ENCODE measurements at places on chromosomes 7 and 10. TPM values are rescaled to one million over a fixed set of nuclear protein-coding genes. Genes with fewer than 3 reads are reported as not detected.

POMZP3 gene
- 9.8 TPM for total RNA-seq

EPHB4 gene
- total RNA-seq, result 144 TPM

TYW1 gene
- 2.1 TPM for total RNA-seq

GNG11 gene
- total RNA-seq, result 28.4 TPM

UCN3 gene
- total RNA-seq, result not detected

CTBP2 gene
- total RNA-seq, result 57.7 TPM

GRK5 gene
- total RNA-seq, result 75.5 TPM

LRRC61 gene
- 14.7 TPM for total RNA-seq

ADAM8 gene
- total RNA-seq, result 21.4 TPM

C7orf57 gene
- total RNA-seq, result not detected

ZKSCAN1 gene
- 19.9 TPM for total RNA-seq

FGFR2 gene
- total RNA-seq, result 4.4 TPM

DIP2C gene
- 14.7 TPM for total RNA-seq

PALD1 gene
- total RNA-seq, result 21.7 TPM

AOC1 gene
- total RNA-seq, result 0.75 TPM

DNA sequence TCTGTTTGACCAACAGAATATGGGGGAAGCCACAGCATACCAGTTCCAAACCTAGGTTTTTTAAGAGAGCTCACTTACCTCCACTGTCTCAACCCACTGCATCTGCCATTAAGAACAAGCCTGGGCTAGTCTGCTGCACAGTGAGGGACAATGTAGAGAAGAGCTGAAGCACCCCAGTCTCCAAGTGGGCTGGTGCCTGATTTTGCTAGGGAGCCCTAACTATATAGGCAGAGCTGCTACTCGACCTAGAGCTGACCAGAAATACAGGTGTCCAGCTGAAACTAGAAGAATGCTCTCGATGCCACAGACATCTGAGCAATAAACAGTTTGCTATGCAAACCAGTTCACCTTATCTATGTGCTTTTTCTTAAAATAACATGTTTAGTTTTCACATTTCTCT, 106.9 kb upstream of the BET1 start:
- no peaks in the 10 kb centered on the region for H3K4me1 ChIP-seq
- no peaks in the 10 kb centered on the region for H3K36me3 ChIP-seq
- H3K4me3 ChIP-seq, result no peak overlapping the region

- H3K27ac ChIP-seq, result no peak overlapping the region
- H3K36me3 ChIP-seq, result no peaks in the 10 kb centered on the region
- H3K27me3 ChIP-seq, result no peaks in the 10 kb centered on the region
- peak; percentile 33 for DNase-seq
- no peak overlapping the region for H3K4me3 ChIP-seq
- no peaks in the 10 kb centered on the region for H3K4me1 ChIP-seq
These were observed 18.6 kb upstream of the DNAJB6 start for GRCh38 chr7:157318015-157318706.

DNA sequence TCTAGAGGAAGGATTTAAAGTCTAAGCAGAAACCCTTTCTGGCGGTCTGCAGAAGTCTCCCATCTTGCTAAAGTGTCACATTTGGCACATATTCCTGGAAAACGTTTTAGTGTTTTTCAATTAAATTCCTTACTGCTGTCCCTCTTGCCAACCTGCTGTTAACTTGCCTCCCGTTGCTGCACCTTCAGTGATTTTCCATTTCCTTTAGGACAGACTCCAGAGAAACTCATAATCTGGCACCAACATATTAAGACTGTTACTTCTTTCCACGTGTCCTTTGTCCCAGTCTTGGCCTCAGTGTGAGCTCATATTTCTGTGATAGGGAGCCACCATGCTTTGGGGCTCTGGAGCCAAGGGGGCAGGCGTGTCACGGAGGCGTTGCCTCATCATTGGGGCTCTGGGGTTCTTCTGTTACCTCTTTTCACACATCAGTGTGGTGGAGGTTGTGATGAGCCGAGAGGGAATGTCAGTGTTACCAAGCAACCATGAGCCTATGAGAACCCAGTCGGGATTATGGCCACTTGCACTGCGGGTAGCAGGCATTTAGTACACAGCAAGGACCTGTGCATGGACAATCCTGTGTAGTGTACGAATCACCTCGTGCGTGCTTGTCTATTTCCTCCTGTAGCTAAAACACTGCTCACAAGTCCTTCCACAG, 26.0 kb upstream of the ZNF32 start:
- H3K27me3 ChIP-seq, result no peaks in the 10 kb centered on the region
- H3K4me1 ChIP-seq, result no peaks in the 10 kb centered on the region
- H3K4me3 ChIP-seq, result no peak overlapping the region
- no peaks in the 10 kb centered on the region for H3K36me3 ChIP-seq
- no peak overlapping the region for H3K27ac ChIP-seq

DNA sequence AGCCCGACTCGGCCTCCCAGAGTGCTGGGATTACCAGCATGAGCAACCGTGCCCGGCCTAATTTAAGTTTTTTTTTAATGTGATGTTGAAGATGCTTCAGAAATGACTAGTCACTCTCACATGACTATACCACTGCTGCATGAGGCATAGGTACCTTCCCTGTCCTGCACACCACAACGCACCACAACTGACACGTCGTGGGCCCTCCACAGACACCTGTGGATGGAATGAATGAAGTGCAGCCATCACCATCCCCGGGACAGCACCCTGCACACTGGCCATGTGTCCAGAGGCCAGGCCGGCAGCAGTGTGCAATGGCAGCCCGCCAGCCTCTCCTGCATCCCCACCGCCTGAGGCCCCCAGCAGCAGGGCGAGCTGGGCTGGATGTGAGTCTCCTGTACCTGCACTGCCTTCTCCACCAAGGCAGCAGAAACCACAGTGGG, 55.1 kb downstream of the VOPP1 start:
- H3K27ac ChIP-seq, result no peak overlapping the region
- no peak overlapping the region for H3K4me3 ChIP-seq
- H3K27me3 ChIP-seq, result no peaks in the 10 kb centered on the region
- H3K36me3 ChIP-seq, result peaks cover 22% of the 10 kb centered on the region

- no peaks in the 10 kb centered on the region for H3K36me3 ChIP-seq
- H3K4me3 ChIP-seq, result no peak overlapping the region
- H3K27me3 ChIP-seq, result no peaks in the 10 kb centered on the region
- H3K4me1 ChIP-seq, result no peaks in the 10 kb centered on the region
These were observed 196.6 kb upstream of the TMEM196 start for GRCh38 chr7:19969859-19970493.

- H3K4me3 ChIP-seq, result no peak overlapping the region
- H3K27me3 ChIP-seq, result no peaks in the 10 kb centered on the region
- H3K27ac ChIP-seq, result no peak overlapping the region
- no peaks in the 10 kb centered on the region for H3K36me3 ChIP-seq
These were observed 602.7 kb upstream of the SORCS1 start for GRCh38 chr10:107767185-107767584.

DNA sequence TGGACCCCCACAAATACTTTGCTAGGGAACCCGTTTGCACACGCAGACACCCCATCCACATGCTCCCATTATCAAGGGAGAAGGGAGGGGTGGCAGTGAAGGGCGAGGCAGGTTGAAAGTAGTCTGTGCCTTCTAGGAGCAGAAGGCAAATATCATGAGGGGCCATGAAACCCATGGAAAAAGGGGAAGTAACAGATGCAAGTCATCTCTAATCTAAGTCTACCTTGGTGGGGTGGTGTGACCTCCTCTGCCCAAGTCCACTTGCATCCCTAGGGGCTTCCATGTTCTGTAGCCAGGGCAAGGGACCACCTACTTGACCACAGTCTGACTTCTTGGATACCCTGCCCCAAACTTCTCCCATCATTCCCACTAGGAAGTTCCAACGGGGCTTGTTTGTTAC, 5.5 kb downstream of the GIMAP6 start:
- peaks cover 4% of the 10 kb centered on the region for H3K36me3 ChIP-seq
- no peak overlapping the region for H3K4me3 ChIP-seq
- H3K27ac ChIP-seq, result no peak overlapping the region
- H3K4me1 ChIP-seq, result no peaks in the 10 kb centered on the region
- no peak for DNase-seq

GRCh38 chr7:35757574-35757973, 43.3 kb upstream of the SEPTIN7 start:
- no peak for DNase-seq
- H3K36me3 ChIP-seq, result no peaks in the 10 kb centered on the region
- H3K4me1 ChIP-seq, result peaks cover 15% of the 10 kb centered on the region
- H3K27me3 ChIP-seq, result no peaks in the 10 kb centered on the region

- no peaks in the 10 kb centered on the region for H3K27me3 ChIP-seq
- DNase-seq, result peak; percentile 69
- H3K4me1 ChIP-seq, result peaks cover 14% of the 10 kb centered on the region
- no peak overlapping the region for H3K27ac ChIP-seq
- no peak overlapping the region for H3K4me3 ChIP-seq
- H3K36me3 ChIP-seq, result no peaks in the 10 kb centered on the region
These were observed 84.1 kb upstream of the INHBA start for GRCh38 chr7:41786944-41787343.

DNA sequence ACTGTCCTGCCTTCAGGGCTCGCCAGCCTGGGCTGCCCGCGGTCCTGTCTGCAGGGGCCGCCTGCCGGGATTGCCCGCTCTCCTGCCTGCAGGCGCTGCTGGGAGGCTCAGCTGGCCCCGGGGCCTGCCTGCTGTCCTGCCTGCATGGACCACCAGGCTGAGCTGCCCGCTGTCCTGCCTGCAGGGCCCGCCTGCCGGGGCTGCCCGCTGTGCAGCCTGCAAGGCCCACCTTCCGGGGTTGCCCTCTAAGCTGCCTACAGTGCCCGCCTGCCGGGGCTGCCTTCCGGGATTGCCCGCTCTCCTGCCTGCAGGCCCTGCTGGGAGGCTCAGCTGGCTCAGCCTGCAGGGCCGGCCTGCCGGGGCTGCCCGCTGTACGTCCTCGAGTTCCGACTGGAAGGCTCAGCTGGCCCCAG, 164.4 kb downstream of the GLRX3 start:
- no peaks in the 10 kb centered on the region for H3K4me1 ChIP-seq
- H3K4me3 ChIP-seq, result no peak overlapping the region
- H3K27me3 ChIP-seq, result no peaks in the 10 kb centered on the region
- no peak overlapping the region for H3K27ac ChIP-seq

GRCh38 chr7:132115028-132115427, 461.2 kb downstream of the PLXNA4 start:
- H3K27ac ChIP-seq, result no peak overlapping the region
- no peaks in the 10 kb centered on the region for H3K4me1 ChIP-seq
- H3K4me3 ChIP-seq, result no peak overlapping the region
- H3K36me3 ChIP-seq, result no peaks in the 10 kb centered on the region
- no peaks in the 10 kb centered on the region for H3K27me3 ChIP-seq

DNA sequence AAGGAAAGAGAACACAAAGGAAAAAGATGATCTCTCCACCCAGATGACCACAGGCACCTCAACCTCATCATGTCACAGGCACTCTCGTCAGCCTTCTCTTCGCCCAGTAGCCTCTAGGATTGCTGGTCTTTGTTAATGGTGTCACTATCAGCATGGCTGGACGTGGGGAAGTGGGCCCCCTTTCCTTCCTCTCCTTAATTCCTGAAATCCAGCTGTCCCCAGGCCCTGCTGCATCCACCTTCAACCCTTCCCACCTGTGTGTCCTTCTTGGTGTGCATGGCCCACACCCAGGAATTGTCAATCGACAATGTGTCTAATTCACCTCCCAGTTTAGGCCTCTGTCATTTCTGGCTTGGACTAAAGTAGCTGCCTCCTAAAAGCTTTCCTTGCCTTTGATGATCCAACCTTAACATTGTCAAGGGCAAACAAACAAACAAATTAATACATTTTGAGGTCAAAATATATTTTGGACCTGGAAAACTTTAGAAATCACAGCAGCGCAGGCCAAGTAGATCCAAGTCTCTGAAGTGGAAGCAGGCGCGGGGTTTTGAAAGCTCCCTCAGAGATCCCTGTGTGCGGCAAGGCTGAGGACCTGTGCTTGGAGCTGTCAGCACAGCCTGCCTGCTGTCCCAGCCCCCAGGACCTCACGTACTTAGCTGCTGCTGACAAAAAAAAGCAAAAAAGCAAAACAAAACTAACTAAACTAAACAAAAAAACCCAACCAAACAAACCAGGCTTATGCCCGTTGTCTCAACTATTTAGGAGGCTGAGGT, 193.3 kb upstream of the LYZL2 start:
- H3K4me3 ChIP-seq, result no peak overlapping the region
- H3K4me1 ChIP-seq, result peaks cover 6% of the 10 kb centered on the region
- H3K27ac ChIP-seq, result no peak overlapping the region

DNA sequence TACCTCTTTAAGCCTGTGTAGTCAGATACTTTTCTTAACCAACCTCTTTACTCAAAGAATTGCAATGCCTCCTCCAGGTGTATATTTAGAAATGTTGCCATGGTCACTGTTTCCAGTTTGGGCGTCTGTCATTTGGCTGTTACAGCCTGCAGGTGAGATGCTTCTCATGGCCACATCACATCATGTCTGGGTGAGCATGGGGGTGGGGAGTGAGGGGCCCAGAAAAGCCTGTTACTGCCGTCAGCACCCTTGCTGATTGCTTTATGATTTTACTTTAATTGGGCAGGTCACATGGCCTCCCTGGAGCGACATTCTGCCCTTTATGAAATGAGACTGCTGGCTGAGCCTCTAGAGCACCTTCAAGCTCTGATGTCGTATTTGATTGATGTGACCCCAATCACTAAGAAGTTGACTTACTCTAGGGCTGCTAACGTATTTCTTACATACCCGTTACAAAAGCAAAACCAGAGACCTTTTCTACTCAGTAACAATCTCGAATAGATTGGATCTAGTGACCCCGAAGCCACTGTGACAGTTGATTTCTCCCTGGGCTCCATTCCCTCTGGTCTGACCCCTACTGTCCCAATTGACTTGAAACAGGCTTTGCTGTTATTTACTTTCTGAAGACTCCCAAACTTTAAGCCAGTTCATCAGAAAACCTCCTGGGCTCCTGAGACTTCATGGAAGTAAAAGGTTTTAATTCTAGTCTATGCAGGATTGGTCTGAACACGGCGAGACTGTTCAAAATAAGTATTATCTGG, 60.7 kb downstream of the OTUD1 start:
- no peak overlapping the region for H3K4me3 ChIP-seq
- no peak overlapping the region for H3K27ac ChIP-seq
- no peaks in the 10 kb centered on the region for H3K27me3 ChIP-seq
- no peaks in the 10 kb centered on the region for H3K4me1 ChIP-seq
- H3K36me3 ChIP-seq, result no peaks in the 10 kb centered on the region

DNA sequence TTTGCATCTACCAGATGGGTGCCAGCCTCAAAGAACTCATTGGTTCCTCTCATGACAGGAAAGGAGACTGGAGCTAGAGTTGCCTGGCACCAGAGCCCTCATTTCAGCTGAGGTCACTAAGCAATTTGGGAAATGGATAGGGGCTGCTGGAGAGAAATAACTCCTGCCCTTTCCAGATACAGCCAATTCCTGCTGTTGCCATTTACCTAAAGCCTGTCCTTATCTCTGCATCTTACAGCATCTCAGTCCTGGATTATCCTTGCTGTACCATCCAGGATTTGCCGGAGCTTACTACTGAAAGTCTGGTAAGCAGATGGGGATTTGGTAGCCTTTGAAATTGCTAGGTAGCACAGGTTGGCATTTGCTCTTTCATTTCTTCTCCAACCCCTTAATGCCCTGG, 31.9 kb upstream of the SMKR1 start:
- H3K36me3 ChIP-seq, result no peaks in the 10 kb centered on the region
- H3K4me1 ChIP-seq, result no peaks in the 10 kb centered on the region
- H3K27me3 ChIP-seq, result no peaks in the 10 kb centered on the region
- H3K27ac ChIP-seq, result no peak overlapping the region
- DNase-seq, result no peak

DNA sequence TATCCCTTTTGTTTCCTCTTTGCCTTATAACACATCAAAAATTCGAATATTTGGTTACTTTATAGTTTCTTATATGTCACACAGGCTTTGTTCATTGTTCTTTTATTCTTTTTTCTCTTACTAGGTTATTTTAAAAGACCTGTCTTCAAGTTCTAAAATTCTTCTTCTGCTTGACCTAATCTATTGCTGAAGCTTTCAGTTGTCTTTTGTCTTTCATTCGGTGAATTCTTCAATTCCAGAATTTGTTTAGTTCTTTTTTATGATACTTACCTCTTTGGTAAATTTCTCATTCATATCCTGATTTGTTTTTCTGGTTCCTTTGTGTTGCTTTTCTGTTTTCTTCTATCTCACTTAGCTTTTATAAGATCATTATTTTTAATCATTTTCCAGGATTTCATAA, 188.4 kb downstream of the ZEB1 start:
- no peak overlapping the region for H3K4me3 ChIP-seq
- no peak for DNase-seq
- H3K27me3 ChIP-seq, result no peaks in the 10 kb centered on the region
